Ammon's horn (tissue), 1 donor: ENCODE measurements at places on chromosomes 7 and 10.

DNA sequence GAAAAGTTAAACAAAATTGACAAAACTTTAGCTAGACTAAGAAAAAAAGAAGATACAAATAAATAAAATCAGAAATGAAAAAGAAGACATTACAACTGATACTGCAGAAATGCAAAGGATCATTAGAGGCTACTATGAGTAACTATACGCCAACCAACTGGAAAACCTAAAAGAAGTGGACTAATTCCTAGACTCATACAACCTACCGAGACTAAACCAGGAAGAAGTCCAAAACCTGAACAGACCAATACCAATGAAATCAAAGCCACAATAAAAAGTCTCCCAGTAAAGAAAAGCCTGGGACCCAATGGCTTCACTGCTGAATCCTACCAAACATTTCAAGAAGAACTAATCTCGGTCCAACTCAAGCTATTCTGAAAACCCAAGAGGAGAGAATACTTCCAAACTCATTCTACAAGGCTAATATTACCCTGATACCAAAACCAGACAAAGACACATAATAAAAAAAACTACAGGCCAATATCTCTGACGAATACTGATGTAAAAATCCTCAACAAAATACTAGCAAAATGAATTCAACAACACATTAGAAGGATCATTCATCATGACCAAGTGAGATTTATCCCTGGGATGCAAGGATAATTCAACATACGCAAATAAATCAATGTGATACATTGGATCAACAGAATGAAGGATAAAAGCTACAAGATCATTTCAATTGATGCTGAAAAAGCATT is 20.3 kb downstream of the ELAPOR2 start:
- no peak for DNase-seq

- DNase-seq = no peak
Observed at GRCh38 chr10:52146766-52147165, 167.3 kb upstream of the DKK1 start.

DNA sequence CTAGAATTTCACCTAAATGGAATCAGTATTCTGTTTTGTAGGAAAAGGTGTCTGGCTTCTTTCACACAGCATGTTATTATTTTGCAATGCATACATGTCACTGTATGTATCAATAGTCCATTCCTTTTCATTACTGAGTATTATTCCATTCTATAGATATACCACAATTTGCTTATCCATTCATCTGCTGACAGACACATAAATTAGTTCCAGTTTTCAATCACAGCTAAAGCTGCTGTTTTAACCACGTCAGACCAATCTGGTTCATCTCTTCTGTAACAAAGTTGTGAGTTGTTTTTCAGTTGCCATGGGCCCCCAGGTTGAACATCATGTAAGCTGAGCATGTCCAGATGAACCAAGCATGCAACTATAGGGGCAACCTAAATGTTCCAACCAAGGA is 282.1 kb upstream of the MKLN1 start:
- DNase-seq = no peak

DNA sequence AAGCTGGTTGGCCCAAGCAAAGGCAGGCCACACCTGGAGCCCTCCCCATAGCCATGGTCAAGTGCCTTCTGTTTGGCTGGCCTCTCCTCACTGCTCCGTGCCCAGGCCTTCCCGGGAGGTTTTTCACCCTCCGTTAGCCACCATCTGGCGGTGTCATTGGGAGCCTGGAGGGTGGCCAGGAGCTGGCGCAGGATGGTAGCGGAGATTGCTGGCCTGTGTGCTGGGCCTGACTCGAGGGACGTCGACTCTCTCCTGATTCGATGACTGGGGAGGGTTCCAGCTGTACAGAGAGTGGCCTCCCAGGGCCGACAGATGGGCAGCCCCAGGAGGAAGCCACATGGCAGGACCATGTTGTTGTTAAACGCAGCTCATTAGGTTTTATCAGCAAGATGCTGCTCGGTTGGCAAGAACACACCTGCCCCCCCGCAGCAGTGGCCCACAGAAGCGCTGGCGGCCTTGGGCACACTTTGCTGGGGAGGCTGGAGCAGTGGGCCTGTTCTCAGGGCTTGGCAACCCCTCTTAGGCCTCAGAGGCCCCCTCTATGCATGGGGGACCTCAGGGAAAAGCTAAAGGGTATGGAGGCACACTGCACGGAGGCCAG is 64.0 kb upstream of the CACUL1 start:
- no peak for DNase-seq

- DNase-seq = no peak
Observed at GRCh38 chr7:128454808-128455542, 703 bp upstream of the HILPDA start.

- DNase-seq = no peak
Observed at GRCh38 chr7:143188994-143189393, 5.8 kb downstream of the TAS2R39 start.

GRCh38 chr7:54397836-54398612 is 144.2 kb upstream of the VSTM2A start:
- DNase-seq = no peak

DNA sequence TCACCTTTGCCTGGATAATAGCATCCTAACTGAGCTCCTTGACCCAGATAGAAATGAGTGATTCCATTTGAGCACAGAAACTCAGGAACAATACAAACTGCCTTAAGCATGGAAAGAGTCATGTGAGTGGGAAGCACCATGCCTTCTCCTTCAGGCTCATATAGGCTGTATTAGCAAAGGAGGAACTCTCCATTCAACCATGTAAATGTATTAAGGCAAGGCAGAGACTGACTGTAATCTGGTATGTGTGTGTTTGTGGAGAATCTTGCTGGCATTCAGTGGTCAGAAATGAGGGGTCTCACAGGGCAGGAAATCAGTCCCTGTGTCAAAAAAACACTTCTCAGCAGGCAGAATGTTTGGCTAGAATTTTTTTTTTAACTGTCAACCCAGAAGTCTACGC is 40.2 kb downstream of the COA1 start:
- DNase-seq = peak; percentile 7

GRCh38 chr7:73382934-73383503 is 50.6 kb upstream of the FZD9 start:
- DNase-seq = no peak

DNA sequence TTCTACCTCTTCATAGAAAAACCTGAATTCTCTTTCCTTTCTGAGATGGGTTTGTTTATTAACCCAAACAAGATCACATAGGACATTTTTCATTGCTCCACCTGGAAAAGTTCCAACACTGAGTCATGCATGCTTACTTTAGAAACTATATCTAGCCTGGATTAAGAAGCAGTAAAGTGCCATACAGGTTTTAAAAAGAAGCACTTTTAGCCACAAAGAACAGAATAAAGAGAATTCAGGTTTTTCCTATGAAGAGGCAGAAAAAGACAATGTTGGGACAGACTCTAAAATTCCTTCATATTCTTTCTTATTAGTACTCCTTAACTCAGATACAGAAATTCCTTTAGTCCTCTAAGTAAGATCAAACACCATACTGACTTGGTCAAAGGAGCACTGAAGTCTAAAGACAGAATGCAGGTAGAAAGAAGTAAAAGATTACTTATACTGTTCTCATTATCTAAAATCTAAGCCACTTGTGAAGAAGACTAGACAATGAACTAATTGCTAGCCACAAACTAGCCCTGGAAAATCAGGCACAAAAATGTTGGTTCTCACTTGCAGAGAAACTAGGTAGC is 241.3 kb downstream of the ANK3 start:
- no peak for DNase-seq

DNA sequence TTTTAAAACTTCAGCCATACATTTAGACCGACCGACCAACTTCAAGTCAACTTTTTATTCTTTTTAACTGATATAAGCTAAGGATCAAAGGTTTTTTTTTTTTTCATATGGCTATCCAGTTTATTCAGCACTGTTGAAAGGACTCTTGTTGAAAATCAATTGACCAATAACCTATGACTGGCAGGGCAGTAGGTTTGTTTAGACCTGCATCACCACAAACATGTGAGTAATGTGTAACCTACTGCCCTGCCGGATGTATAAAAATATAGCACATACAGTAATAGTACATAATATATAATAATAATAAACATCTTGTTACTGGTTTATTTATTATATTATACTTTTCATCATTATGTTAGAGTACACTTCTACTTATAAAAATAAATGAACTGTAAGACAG is 434.6 kb upstream of the SEMA3A start:
- no peak for DNase-seq

DNA sequence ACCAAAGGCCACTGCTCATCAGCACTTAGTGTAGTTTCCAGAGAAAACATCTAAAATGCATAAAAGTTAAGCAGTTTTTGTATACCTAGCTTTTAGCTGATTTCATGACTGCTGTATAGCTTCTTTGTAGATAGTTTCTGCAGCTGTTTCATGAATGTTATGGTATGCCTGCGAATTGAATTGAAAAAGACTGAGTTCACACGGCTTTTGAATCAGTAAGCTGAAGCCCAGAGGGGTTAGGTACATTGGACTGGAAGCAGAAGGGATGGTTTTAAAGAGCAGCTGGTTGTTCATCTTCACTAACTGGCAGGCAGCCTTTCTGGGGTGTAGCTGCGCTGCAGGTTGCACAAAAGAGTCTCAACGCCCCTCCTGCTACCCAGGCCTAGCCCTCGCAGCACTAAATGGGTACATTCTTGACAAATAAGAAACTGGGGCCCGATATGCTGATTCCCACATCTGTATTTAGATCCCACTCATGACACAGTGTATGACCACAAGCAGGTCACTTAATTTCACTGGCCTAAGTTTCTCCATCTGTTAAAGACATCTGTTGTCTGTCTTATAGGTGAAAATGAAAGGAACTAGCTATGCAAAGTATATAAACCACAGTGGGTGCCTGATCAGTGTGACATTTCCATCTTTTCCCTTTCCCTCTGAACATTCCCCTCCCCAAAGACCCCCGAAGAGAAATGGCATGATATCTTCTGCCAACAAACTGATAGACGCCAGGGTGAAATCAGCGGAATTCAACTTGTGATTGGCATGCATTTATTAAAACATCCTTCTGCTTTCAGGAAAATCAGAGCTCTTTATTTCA is 85.9 kb upstream of the AGBL3 start:
- DNase-seq = no peak

- no peak for DNase-seq
Observed at GRCh38 chr7:129607471-129608120, 3.9 kb upstream of the NRF1 start.

DNA sequence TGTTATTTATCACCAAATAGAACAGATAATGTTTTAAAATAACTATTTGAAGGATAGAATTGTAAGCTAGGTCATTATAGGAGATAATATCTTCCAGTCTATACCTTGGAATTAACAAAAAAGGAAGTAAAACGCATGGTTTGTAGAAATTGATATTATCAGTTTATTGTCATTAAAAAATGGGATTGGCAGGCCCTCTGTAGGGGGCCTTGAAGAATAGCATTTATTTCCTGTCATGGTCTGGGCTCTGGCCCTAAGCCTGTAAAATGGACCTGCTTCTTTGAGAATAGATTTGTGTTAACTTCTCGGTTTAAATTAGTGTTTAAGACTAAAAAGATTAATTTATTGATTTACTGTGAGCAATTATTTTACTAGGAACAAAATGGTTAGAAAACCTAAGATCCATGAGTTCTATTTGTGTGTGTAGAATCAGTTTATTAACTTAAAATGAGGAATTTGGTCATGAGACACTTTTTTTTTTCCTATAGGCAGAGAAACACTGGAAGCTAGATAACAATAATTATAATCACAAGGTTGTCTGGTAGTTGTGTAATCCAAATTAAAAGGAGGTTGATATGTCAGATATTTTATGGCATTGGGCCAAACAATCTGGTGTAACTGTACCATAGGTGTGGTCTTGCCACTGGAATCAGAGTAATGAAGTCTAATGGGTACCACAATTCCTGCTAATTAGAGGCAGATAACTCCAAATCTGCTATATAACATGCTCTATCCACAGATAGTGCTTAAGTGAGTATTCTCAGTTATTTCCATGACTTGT is 197.4 kb upstream of the FOXP2 start:
- DNase-seq = no peak

DNA sequence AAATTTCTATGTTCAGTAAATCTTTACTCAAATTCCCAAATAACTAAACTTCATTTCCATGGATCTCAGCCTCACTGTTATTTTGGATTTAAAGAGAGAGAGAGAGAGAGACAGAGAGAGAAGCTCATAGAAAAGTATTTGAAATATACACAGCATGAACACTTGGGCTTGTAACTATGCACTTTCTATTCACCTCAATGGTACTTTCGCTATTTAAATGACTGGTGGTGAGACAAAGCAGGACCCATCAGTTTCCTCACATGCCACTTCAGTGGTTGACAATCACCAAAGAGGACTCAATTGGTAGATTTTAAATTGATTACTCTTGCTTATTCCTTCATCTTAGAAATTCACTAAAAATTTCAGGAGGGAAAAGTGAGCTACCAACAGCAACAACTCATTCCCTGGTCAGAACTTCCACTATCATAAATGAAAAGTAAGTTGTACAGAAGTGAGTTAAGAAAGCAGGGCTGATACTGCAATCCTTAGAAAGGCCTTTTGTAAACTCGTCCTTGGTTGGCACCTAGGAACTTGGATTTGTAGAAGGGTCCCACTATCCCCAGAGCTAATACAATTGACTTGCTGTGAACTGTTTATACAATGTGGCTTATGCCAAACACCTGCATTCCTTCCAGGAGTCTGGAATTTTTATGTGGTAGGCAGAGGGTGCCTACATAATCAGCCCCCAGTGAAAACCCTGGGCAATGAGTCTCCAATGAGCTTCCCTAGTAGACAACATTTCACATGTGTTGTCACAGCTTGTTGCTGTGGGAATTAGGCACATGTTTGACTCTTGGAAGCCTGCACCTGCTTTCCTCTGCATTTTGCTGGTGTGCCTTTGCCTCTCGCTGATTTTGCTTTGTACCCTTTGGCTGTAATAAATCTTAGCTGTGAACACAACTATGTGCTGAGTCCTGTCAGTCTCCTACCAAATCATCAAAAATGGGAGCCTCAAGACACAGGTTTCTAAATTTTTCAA is 10.8 kb downstream of the ERLIN1 start:
- no peak for DNase-seq

- no peak for DNase-seq
Observed at GRCh38 chr10:68423522-68423921, 16.4 kb upstream of the RUFY2 start.

DNA sequence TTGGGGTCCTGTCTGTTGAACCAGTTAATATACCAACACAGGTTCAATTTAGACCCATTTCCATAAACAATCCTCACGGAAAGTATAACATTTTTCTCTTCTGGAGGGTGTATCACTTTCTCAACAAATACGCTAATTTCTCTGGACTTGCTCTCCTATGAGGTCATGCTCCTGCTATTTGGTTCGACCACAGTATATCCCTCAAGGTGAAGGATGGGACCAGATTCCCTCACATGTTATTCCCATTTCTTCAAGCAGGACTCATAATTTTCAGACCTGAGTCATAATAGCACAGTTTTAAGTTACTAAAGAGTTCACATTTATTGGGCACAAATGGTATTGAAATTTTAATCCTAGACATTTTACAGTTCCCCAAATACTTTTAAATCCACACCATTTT is 57.2 kb downstream of the ADAM12 start:
- no peak for DNase-seq

- no peak for DNase-seq
Observed at GRCh38 chr10:119625570-119626280, 25.5 kb upstream of the BAG3 start.

DNA sequence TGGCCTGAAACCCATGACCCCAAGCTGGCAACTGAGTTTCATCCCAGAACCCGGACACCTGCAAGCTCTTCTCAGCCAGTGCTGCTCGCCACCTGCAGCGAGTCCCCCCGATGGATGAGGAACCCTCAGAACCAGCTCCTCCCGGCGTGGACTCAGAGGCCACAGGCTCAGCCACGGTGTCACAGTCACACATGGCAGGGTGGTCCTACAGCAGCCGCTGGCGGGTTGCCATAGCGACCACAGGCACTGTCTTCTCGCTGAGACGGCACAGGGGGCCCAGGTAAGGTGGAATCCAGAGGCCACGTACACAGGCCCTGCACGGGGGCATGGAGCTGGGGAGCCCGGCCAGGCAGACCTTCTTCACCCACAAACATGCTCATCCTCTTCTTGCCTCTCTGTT is 53.4 kb downstream of the DPYSL4 start:
- no peak for DNase-seq
